ENCODE measurements at places on chromosomes 4 and X.

DNA sequence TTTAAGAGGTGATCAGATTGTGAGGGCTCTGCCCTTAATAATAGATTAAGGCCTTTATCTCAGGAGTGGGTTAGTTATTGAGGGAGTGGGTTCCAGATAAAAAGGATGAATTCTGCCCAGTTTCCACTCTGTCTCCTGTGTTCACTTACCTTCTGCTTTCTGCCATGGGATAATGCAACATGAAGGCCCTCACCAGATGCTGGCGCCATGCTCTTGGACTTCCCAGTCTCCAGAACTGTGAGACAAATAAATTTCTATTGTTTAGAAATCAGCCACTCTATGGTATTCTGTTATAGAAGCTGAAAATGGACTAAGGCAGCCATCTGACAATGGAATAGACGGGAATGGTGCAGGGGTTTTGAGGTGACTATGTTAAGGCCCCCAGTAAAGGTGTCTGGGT is 6.9 kb upstream of the RELL1 start:
- no peak for DNase-seq

DNA sequence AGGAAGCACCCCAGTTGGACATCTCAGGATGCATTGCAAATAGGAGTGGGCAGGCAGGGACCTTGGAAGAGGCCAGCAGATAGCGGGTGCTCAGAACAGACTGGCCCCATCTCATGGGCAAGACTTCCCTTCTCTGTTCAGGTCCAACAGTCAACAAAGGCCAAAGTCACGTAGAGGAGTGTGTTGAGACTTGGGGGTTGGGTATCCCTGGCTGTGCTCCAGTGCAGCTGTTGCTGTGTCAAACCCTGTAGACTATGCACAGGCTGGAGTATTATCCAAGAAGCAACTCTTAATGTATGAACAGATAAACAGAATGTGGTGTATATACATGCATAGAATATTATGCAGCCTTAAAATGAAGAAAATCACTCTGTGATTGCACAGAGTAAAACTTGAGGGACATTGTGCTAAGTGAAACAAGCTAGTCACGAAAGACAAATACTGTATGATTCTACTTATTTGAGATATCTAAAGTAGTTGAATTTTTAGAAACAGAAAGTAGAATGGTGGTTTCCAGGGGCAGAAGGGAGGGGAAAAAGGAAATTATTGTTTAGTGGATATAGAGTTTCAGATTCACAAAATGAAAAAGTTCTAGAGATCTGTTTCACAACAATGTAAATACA is 192.1 kb upstream of the LCORL start:
- DNase-seq: no peak

DNA sequence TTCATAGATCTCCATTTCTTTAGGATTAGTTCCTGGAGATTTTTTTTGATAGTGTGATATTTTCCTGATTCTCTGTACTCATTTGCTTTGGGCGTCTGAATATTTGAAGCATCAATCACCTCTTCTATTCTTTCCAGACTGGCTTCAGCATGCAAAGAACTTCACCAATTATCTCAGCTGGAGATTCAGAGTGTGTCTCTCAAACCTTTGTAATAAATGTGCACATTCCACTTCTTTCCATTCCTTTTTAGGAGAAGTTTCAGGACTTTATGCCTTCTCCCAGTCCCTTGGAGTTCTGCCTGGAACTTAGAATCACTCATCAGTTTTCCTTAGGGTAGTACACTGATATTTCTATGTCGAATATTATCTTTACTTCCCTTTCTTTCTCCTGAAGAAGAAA is 334.8 kb downstream of the TEX13C start:
- no peak for DNase-seq

DNA sequence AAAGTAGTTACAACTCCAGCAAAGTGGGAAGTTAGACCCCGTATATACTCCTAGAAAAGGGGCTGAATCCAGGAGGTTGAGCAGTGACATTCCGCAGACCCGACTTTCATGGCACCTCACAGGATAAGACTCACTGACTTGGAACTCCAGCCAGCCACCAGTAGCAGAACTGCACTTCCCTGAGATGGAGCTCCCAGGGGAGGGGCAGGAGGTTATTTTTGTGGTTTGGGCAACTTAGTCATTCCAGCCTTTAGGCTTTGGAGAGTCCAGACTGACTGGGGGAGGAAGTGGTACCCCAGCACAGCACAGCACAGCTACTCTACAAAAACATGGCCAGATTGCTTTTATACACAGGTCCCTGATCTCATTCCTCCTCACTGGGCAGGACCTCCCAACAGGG is 319.1 kb downstream of the PCDH19 start:
- no peak for DNase-seq

- no peak for DNase-seq
Observed at GRCh38 chr4:180675359-180675650, 1567.9 kb upstream of the TENM3 start.

DNA sequence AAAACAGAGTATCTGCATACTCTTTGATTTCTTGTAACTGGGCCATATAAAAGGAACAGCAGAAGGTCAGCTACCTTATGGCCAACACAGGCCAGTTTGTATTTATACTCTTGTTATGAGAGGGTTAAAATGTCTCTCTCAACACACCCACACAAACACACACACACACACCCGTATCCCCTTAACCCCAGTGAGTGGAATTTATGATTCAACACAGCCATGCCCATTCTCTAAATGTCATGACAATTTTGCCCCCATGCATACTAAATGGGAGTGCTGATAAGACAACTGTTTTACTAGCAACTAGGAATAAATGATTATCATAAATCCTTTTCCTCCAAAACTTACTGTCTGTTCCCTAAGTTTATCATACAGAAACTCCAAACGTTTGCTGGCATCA is 22.1 kb upstream of the SCD5 start:
- no peak for DNase-seq

DNA sequence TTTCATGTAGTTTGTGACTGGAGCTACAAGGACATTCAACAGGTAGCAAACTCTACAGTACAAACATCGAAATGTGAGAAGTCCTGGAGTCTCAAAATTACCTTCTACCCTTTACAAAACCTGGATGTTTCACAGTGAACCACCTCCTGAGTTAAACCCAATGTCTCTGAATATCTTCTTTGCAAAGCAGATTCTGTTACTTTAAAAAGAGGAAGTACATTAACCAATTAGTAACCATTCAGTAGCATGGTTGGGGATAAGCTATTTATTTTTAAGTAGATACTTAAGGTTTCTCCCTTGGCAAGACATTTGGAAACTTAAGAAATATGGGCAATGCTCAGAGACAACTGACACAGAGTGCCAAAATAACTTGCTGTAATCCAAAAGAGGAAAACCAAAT is 371.9 kb upstream of the NWD2 start:
- DNase-seq: no peak

DNA sequence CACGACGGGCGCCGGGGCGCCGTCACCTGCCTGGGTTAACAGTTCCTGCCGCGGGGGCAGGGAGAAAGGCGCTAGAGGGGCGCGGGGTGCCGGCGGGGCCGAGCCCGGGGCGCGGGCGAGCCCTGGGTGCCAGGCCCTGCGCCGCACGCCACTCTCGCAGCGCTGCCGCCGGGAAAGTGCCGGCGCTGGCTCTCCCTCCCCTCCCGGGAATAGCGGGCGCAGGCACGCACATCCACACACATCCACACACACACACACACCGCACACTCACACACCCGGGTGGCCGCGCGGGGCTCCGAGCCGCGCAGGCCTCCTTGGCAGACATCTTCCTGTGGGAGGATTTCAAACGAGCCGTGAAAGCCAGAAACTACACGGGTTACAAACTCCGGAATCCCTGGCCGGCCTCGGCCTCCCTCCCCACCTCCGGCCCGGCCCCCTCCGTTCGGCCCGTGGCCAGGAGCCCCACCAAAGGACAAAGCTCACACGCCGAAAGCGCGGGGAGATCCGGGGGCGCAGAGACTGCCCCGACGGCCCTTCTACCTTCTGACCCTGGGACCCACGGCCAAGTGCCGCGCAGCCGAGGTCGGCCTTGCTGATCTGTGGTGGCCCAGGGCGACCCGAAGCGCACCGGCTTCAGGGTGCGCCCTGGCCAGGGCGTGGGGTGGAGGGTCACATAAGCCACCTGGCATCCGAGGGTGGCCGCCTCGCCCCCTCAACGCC is 92.3 kb downstream of the BCOR start:
- no peak for DNase-seq

DNA sequence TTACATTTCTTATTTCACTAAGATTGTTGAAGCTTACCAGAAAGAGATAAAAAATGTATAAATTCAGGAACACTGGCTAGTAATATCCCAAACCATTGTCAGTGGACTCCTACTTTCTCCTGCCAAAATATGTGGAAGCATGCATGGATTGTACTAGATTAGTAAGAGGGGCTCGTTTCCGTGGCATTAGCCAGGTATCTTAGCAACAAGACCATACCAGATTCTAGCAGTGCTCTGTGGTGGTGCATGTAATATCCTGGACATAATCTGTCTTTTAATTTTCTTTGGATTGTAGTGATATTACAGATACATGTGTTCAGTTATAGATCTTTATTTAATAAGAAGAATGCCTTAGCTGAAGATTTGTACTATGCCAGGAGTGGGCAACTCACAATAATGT is 371.9 kb upstream of the PITX2 start:
- DNase-seq: no peak

GRCh38 chrX:134931550-134931949 is 59.2 kb upstream of the SMIM10 start:
- no peak for DNase-seq

GRCh38 chrX:97867266-97867665 is 983.6 kb downstream of the RPA4 start:
- no peak for DNase-seq

DNA sequence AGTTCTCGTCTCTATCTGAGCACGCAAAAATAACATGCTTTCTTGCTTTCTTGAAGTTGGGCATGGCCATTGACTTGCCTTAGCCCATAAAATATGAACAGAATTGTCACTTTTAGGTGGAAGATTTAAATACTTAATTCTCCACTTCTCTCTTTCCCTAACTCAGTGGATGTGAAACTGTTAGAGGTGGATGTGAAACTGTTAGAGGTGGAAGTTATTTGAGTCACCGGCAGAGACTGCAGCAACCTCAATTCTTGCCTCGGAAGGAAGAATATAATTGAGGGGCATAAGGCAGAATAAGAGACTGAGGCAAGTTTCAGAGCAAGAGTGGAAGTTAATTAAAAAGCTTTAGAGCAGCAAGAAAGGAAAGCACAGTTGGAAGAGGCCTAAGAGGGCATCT is 2.8 kb upstream of the PARM1 start:
- DNase-seq: no peak

DNA sequence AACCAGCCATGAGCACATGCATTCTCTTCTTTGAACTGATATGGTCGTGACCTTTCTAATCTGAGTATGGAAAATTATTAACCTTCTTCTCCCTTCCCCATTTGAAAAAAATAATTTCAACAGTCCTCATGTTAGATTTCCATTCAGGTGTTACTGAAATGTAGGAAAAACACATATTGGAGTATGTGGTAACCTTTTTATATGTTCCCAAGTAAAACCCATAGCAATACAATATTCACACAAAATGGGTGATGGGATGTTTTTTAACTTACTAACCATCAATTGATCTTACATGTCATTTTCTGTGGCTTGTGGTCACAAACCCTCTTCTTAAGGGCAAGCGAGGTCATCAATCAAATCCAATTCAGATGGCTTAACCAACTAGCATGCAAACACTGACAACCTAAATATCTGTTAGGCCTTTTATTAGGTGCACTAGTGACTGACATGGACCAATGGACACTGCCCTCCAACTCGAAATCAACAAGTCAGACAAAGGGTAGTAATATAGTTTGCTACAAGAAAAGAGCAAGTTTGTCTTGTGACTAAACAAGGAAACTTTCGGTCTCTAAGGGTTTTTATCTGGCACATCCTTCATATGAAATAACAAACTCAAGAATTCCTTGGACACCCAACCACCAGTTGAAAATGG is 74.3 kb downstream of the CAMK2D start:
- DNase-seq: no peak

- DNase-seq: peak; percentile 70
Observed at GRCh38 chr4:122827258-122827878, 737 bp downstream of the FGF2 start.

DNA sequence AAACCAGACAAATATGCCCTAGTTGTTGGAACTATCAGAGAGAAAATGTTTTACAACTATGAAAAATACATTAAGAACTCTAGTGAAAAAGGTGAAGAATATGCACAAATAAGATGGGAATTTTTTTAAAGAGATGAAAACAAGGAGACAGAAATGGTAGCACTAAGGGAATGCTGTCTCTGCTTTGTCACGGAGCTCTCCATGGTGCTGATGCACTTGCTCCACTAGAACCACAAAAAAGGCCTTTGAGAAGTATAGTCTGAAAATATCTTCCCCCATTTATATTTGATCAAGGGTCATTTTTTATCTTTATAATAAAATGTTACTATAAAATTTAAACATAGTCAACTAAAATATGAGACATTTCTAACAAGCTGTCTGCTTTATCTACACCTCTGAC is 1655.5 kb upstream of the AGA start:
- DNase-seq: no peak

GRCh38 chr4:149784018-149784417 is 31.6 kb downstream of the IQCM start:
- no peak for DNase-seq

DNA sequence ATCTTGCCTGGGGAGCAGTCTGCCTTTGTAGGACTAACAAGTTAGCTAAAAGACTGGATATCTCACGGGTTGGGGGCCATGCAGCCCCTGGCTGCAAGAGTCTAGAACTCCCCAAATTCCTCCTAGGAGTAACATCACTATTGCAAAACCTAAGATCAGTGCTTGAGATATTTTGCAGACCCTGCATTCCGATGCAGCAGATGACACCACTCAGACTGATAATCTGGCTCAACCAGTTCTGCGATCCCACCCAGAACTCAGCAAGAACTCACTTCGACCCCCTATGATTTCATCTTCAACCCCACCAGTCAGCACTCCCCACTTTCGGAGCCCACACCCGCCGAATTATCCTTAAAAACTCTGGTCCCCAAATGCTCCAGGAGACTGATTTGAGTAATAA is 834.0 kb downstream of the C4orf33 start:
- DNase-seq: no peak

GRCh38 chr4:1368421-1369090 is 21.5 kb downstream of the UVSSA start:
- peak; percentile 48 for DNase-seq

DNA sequence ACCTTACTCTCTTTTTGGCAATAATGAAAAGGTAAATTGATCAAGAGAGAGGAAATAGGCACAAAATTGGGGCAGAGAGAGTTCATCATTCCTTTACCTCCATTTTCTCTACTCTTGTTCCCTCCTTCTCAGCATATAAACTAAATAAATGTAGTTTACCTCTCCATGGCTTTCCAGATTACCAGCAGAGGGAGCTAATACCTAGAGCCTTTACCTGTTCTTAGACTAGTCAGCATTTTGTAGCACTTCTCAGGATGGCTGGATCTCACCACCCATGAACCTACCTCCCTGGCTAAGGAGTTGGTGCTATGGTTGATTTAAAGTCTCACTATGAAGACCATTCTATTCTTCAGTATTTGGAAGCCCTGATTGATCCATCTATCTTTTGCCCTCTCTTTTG is 15.7 kb downstream of the OFD1 start:
- DNase-seq: no peak

Data from glutamatergic neuron (in vitro differentiated cells).